ENCODE measurements at places on chromosomes 1 and 21.
A peak's percentile ranks its signal among the peaks of the same experiment; 100 is the strongest.

- no peak within 1 kb of the TSS for H3K4me3 ChIP-seq
- H3K36me3 ChIP-seq = no peaks in the 10 kb centered on the region
- peak within 1 kb of the TSS; percentile 57 for H3K27ac ChIP-seq
- H3K4me1 ChIP-seq = peaks cover 4% of the 10 kb centered on the region
Measured at GRCh38 chr1:160862203-160863060, at the start of gene CD244. TSS of gene CD244 (minus strand) at chr1:160862887. CDS start at chr1:160862677, 210 bp downstream.

- DNase-seq = no peak
- no peaks in the 10 kb centered on the region for H3K4me1 ChIP-seq
- H3K27me3 ChIP-seq = no peaks in the 10 kb centered on the region
- H3K36me3 ChIP-seq = peaks cover 10% of the 10 kb centered on the region
Measured at GRCh38 chr1:61851235-61851634, 109.0 kb downstream of the PATJ start.

DNA sequence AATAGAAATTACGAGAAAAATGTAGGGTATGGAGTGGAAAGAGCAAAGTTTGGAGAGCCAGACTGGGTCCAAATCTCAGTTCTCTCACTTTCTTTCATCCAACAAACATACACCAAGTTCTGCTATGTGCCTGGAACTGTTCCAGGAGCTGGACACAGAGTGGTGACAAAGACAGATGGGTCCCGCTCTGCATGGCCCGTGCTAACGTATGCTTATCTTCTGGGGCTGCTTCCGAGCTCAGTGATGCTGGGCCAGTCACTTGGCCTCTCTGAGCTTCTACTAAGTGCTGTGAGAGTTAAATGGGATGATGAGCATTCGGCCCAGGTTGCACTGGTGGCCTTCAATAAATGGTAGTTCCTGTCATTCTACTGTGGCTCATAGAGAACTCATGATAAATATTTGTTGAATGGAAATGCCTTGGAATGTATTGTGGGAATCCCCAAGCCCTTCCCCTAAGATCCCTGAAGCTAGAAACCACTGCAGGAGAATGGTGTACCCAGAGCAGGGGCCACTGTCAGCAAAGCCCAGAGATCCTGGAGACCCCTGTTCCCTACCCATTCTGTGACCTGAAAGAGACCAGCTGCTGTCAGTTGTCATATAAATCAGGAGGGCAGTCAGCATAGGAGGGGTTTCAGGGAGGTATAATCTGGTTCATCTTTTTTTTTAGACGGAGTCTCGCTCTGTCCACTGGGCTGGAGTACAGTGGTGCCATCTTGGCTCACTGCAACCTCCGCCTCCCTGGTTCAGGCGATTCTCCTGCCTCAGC, 3.8 kb downstream of the LEMD1 start:
- H3K4me1 ChIP-seq = no peaks in the 10 kb centered on the region
- no peak overlapping the region for H3K27ac ChIP-seq
- H3K36me3 ChIP-seq = no peaks in the 10 kb centered on the region
- no peaks in the 10 kb centered on the region for H3K27me3 ChIP-seq
- H3K4me3 ChIP-seq = no peak overlapping the region
- no peak for DNase-seq

DNA sequence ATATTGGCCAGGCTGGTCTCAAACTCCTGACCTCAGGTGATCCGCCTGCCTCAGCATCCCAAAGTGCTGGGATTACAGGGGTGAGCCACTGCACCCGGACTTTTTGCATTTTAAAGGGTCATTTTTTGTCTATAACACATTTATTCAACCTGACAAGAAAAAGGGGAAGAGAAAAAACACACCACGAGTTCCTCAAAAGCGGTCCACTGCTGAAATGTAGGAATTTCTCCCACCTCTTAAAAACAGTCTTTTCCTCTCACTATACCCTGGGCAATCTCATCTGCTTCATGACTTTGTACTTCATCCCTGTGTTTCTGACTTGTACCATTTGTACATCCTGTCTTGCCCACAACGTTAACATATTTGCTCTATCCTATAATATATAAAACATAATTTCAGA, 413.3 kb upstream of the PTBP2 start:
- H3K4me3 ChIP-seq = no peak overlapping the region
- H3K27ac ChIP-seq = no peak overlapping the region
- no peak for DNase-seq
- H3K4me1 ChIP-seq = no peaks in the 10 kb centered on the region

DNA sequence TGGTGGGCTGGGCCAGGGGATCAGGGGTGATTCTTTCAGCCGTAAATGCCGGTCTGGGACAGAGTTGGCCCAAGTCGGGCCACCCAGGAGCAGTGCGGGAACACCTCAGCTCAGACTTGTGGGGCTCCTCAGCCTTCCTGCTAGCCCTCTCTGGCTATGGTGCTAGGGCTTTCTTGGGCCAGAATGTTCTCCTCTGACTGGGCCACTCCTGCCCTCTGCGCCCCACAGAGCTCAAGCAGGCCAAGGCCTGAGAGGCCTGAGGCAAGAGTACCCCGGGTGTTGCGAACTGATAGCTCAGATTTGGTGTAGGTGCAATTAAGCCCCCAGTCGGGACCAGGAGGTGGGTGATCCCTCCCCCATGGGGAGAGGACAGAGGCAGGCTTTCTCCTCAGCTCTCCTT, 51.8 kb downstream of the LGR6 start:
- H3K36me3 ChIP-seq = no peaks in the 10 kb centered on the region
- no peak overlapping the region for H3K27ac ChIP-seq
- no peaks in the 10 kb centered on the region for H3K27me3 ChIP-seq
- no peak for DNase-seq
- H3K4me3 ChIP-seq = no peak overlapping the region

- H3K36me3 ChIP-seq = peaks cover 76% of the 10 kb centered on the region
- DNase-seq = no peak
- H3K4me1 ChIP-seq = no peaks in the 10 kb centered on the region
- H3K27ac ChIP-seq = no peak overlapping the region
- no peak overlapping the region for H3K4me3 ChIP-seq
Measured at GRCh38 chr1:53203466-53203865, 6.8 kb downstream of the CPT2 start.

- H3K4me3 ChIP-seq = no peak overlapping the region
- H3K27me3 ChIP-seq = no peaks in the 10 kb centered on the region
- H3K36me3 ChIP-seq = no peaks in the 10 kb centered on the region
- no peak overlapping the region for H3K27ac ChIP-seq
- H3K4me1 ChIP-seq = no peaks in the 10 kb centered on the region
- no peak for DNase-seq
Measured at GRCh38 chr21:37631319-37632117, 264.9 kb downstream of the DYRK1A start.

DNA sequence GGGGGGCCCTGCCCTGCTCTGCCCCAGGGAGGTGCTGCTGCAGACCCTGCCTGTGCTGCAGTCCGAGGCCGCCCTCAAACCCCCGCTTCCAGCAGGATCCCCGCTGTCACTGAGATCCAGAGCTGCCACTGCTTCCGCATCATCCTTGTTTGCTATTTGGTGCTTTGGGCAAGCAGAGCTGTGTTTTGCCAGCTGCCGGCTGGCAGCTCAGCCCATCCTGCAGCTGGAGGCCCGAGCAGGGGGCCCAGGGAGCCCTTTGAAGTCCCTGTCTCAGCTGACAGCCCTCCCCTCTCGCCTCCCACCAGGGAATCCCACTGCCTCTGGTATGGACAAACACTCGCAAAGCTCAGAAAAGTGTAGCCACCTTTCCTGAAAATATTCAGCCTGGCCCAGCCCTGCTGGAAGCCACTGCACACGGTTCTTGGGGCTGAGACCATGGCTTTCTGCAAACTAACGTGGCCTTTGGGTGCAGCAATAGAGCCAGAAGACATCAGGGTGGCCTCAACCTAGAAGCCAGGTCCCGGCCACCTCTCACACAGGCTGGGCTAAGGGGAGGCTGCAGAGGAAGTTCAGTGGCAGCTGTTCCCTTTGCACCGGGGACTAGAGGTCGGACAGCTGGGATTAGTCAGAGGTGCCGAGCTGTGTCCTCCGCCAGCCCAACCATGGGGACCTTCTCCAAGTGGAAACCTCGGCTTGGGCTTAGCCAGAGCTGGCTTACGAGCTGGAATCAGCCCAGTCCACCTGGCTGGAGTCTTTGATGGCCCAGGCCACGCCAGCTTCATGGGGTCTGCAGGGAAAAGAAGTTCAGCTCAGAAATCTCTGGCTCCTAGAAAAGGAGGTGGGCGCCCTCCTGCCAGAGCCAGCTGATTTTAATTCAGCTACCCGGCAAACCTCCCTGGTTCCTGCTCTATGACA, 107.1 kb downstream of the SPSB1 start:
- no peaks in the 10 kb centered on the region for H3K36me3 ChIP-seq
- no peak for DNase-seq
- H3K27me3 ChIP-seq = no peaks in the 10 kb centered on the region
- peaks cover 11% of the 10 kb centered on the region for H3K4me1 ChIP-seq
- H3K4me3 ChIP-seq = no peak overlapping the region
- H3K27ac ChIP-seq = peak overlapping the region; percentile 35

DNA sequence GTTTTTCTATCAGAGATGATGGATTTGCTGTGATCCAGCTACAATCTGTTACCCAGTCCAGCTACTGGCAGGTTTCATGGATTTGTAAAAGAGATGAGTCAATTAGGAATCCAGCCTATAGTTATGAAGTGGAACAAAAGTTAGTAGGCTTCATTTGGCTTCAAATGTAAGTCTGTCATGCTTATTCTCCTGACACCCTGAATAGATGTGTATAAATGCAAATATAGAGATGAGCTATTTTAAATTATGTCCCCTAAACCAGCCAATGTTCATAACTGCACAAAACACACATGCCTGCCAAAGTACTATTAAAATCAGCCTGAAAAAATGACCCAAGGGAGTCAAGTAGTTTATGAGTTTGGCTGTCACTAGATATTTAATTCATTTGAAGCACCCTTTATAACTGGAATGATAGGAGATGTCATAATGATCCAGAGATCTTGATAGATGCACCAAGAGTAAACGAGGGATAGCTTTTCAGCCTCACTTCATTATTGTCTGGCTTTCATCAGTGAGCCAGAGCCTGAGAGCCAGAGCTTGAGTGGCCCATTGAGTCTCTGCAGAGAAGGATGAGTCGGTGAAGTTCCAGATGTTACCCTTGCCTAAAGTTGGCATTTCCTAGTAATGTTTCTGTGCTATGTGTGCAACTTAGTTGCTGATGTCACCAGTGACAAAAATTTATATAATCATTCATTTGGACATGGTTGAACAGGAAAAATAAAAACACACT, 11.8 kb upstream of the NTMT2 start:
- no peaks in the 10 kb centered on the region for H3K36me3 ChIP-seq
- H3K4me3 ChIP-seq = no peak overlapping the region
- no peak for DNase-seq
- H3K4me1 ChIP-seq = no peaks in the 10 kb centered on the region

- H3K4me1 ChIP-seq = peaks cover 58% of the 10 kb centered on the region
- no peaks in the 10 kb centered on the region for H3K27me3 ChIP-seq
- peaks cover 11% of the 10 kb centered on the region for H3K36me3 ChIP-seq
- peak overlapping the region; percentile 81 for H3K27ac ChIP-seq
- H3K4me3 ChIP-seq = no peak overlapping the region
Measured at GRCh38 chr1:11787804-11788436, 17.8 kb downstream of the MTHFR start.

GRCh38 chr1:205037539-205037938, 5.5 kb upstream of the CNTN2 start:
- no peak overlapping the region for H3K27ac ChIP-seq
- no peaks in the 10 kb centered on the region for H3K4me1 ChIP-seq
- H3K27me3 ChIP-seq = no peaks in the 10 kb centered on the region
- no peaks in the 10 kb centered on the region for H3K36me3 ChIP-seq
- H3K4me3 ChIP-seq = no peak overlapping the region

- H3K36me3 ChIP-seq = no peaks in the 10 kb centered on the region
- no peaks in the 10 kb centered on the region for H3K27me3 ChIP-seq
- H3K4me1 ChIP-seq = no peaks in the 10 kb centered on the region
Measured at GRCh38 chr1:107057197-107058133, 991 bp downstream of the PRMT6 start.

GRCh38 chr1:98854137-98854536, 150.5 kb downstream of the PLPPR5 start:
- H3K27ac ChIP-seq = no peak overlapping the region
- no peaks in the 10 kb centered on the region for H3K36me3 ChIP-seq
- H3K27me3 ChIP-seq = no peaks in the 10 kb centered on the region
- no peaks in the 10 kb centered on the region for H3K4me1 ChIP-seq

- H3K27me3 ChIP-seq = no peaks in the 10 kb centered on the region
- no peak overlapping the region for H3K27ac ChIP-seq
- H3K4me3 ChIP-seq = no peak overlapping the region
- DNase-seq = no peak
- no peaks in the 10 kb centered on the region for H3K36me3 ChIP-seq
- H3K4me1 ChIP-seq = no peaks in the 10 kb centered on the region
Measured at GRCh38 chr21:35231090-35231489, 182.0 kb upstream of the RUNX1 start.

- H3K4me3 ChIP-seq = no peak overlapping the region
- H3K36me3 ChIP-seq = no peaks in the 10 kb centered on the region
- H3K4me1 ChIP-seq = no peaks in the 10 kb centered on the region
Measured at GRCh38 chr1:19757641-19758040, 42.1 kb downstream of the TMCO4 start.

- no peaks in the 10 kb centered on the region for H3K27me3 ChIP-seq
- no peaks in the 10 kb centered on the region for H3K4me1 ChIP-seq
- no peak overlapping the region for H3K27ac ChIP-seq
- no peak for DNase-seq
Measured at GRCh38 chr21:19540287-19540686, 1136.7 kb upstream of the TMPRSS15 start.

- no peak for DNase-seq
- no peak overlapping the region for H3K4me3 ChIP-seq
- no peaks in the 10 kb centered on the region for H3K36me3 ChIP-seq
Measured at GRCh38 chr1:34075576-34075975, 89.5 kb downstream of the CSMD2 start.

DNA sequence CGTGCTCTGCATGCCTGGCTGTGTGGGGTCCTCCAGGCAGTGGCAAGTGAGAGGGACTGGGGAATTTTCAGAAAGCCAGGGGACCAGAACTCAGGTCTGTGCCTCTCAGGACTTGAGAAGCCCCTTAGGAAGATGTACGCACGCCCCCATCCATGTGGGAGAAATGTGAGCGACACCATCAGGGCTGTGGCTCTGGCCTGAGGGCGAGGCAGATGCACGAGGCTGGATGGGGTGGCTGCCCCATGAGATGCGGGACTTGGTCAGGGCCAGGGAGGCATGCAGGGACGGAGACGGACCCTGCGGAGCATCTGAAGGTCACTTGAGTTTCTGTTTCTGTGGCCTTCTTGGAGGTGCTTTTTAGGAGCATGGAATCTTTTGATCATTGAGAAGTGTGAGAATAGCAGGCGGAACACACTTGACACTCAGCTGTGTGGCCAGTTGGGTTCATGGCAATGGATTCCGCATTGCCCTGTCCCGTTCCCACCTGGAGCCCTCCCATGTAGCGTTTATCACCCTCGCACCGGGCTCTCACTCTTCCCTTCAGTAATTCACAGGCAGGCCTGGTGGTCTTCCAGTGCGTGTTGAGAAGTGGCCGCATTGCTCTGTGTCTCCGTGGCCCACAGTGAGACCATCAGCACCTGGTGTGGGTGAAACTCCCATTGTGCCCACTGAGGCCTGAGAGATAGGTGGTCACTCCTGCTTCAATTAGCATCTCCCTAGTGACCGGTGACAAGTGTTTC, 30.7 kb upstream of the ACTRT2 start:
- no peak for DNase-seq
- no peaks in the 10 kb centered on the region for H3K27me3 ChIP-seq
- H3K27ac ChIP-seq = no peak overlapping the region
- H3K4me1 ChIP-seq = no peaks in the 10 kb centered on the region

GRCh38 chr1:150268340-150268704, 494 bp downstream of the APH1A start:
- peak; percentile 65 for DNase-seq
- H3K4me1 ChIP-seq = peaks cover 10% of the 10 kb centered on the region
- H3K4me3 ChIP-seq = peak overlapping the region; percentile 83

- no peak for DNase-seq
- H3K27me3 ChIP-seq = no peaks in the 10 kb centered on the region
- H3K4me1 ChIP-seq = no peaks in the 10 kb centered on the region
- no peak overlapping the region for H3K4me3 ChIP-seq
- no peaks in the 10 kb centered on the region for H3K36me3 ChIP-seq
Measured at GRCh38 chr1:165887877-165888551, 60.6 kb downstream of the UCK2 start.

Data from Peyer's patch (tissue), 4 donors.